ENCODE measurements at places on chromosomes 13 and 19.

- no peaks in the 10 kb centered on the region for H3K4me1 ChIP-seq
- DNase-seq, result no peak
- H3K36me3 ChIP-seq, result no peaks in the 10 kb centered on the region
- no peaks in the 10 kb centered on the region for H3K27me3 ChIP-seq
- no peak overlapping the region for H3K27ac ChIP-seq
Measured at GRCh38 chr13:98526182-98526512, 50.8 kb downstream of the STK24 start.

DNA sequence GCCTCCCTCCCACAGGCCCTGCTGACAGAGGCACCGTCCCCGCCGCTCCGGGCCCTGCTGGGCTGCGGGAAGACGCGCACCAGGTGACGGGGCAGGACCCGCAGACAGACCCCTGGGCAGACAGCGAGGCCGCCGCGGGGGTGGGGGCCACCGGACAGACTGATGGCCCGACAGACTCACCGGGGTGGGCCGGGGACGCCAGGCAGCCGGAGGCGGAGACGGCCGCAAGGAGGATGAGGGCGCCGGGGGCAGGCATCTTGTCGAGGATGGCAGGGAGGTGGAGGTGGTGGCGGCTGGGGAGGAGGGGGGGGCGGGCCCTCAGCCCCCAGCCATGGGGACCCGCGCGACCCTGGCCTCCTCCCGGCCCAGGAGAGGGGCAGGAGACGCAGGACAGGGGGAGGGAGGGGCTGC lies 309 bp downstream of the LMTK3 start:
- no peaks in the 10 kb centered on the region for H3K27me3 ChIP-seq
- H3K4me3 ChIP-seq, result no peak overlapping the region
- no peaks in the 10 kb centered on the region for H3K36me3 ChIP-seq
- no peaks in the 10 kb centered on the region for H3K4me1 ChIP-seq

DNA sequence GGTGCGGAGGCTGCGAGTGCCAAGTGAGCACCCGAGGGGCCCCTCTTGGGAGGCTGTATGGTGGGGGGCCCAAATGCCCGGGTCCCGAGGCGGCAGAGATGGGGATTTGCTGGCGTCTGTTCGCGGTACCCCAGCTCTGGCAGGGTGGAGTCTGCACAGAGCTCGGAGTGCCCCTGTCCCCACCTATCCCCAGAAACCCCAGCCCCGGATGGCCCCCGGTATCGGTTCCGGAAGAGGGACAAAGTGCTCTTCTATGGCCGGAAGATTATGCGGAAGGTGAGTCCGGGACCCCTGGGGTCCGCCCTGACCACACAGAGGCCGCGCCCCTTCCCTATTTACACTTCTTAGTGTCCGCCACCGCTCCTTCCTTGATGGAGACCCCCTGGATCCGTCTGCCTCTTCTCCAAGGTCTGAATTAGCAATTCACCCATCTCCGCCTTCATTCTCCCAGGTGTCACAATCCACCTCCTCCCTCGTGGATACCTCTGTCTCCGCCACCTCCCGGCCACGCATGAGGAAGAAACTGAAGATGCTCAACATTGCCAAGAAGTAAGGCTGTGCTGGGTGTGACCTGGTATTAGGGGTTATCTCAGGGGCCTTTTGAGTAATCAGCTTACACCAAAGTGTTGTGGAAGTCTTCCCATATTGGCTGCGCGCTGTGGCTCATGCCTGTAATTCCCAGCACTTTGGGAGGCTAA lies 630 bp downstream of the PNPLA6 start:
- H3K4me1 ChIP-seq, result no peaks in the 10 kb centered on the region
- no peak overlapping the region for H3K27ac ChIP-seq
- peak overlapping the region; percentile 87 for H3K4me3 ChIP-seq
- H3K36me3 ChIP-seq, result no peaks in the 10 kb centered on the region
- no peaks in the 10 kb centered on the region for H3K27me3 ChIP-seq

DNA sequence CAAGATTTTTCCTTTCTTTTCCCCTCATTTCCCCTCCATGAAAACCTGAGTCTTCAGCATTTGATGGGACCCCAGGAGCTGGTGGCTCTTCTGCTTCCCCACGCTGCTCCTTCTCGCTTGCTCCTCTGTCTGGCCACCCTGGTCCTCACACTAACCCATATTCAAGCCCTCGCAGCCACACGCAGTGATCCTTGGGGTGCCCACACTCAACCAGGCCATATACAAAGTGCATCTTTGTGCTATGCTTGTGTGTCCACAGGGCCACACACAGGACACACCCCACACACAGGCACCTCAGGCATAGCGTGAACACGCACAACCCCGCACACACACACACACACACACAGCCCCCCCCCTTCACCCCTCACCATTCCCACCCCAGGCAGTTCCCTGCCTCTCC lies 132.1 kb downstream of the URI1 start:
- H3K4me3 ChIP-seq, result no peak overlapping the region
- H3K4me1 ChIP-seq, result no peaks in the 10 kb centered on the region
- no peak for DNase-seq
- H3K36me3 ChIP-seq, result no peaks in the 10 kb centered on the region

GRCh38 chr19:3210347-3211017 lies 14.0 kb upstream of the CELF5 start:
- H3K27ac ChIP-seq, result no peak overlapping the region
- no peaks in the 10 kb centered on the region for H3K36me3 ChIP-seq
- no peaks in the 10 kb centered on the region for H3K4me1 ChIP-seq
- H3K27me3 ChIP-seq, result no peaks in the 10 kb centered on the region
- H3K4me3 ChIP-seq, result no peak overlapping the region

DNA sequence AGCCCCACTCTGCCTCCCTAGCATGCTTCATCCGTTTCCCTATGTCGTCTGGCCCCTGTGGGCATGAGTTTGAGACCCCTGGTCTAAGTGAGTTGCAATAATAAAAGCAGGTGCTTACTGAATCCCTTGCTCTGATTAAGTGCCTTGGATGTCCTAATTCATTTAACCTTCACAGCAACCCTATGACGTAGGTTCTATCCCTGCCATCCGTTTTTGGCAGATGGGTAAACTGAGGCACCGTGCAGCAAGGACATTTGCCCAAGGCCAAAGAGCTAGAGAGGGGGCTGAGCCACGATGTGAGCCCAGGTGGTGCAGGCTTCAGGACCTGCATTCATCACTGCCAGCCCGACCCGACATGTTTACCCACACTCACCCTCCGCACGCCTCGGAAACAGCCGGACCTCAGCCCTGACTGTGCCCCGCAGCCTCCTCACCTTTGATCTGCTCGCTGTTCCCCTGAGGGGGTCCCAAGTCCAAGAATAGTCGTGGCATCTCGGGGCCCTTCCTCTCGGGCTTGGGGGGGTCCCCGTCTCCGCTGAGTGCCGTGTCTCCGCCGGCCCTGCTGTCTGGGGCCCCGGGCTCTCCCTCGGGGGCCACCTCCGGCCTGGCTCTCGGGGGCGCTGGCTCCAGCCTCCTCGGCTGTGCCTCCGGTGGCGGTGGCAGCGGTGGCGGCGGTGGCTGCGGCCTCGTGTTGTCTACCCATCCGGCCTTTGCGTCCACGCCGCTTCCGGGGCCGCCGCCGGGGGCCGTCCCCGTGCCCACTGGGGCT lies 14.5 kb downstream of the LMTK3 start:
- DNase-seq, result no peak
- H3K4me3 ChIP-seq, result no peak overlapping the region
- no peaks in the 10 kb centered on the region for H3K27me3 ChIP-seq

DNA sequence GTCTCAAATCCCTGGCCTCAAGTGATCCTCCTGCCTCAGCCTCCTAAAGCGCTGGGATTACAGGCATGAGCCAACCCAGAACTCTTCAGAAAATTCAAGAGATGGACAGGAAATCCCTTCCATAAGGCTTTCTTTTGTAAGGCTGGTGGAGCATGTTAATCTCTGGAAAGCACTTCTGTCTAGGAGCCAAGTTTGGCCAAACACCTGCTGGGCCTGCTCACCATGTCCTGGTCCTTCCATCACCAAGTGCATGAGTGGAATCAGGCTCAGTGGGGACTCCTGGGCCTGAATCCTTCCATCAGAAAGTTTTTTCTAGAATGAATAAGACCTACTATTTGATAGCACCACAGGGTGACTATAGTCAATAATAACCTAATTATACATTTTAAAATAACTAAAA lies 148.0 kb downstream of the DCLK1 start:
- no peak for DNase-seq
- no peak overlapping the region for H3K27ac ChIP-seq
- no peaks in the 10 kb centered on the region for H3K27me3 ChIP-seq
- no peaks in the 10 kb centered on the region for H3K36me3 ChIP-seq
- no peak overlapping the region for H3K4me3 ChIP-seq
- no peaks in the 10 kb centered on the region for H3K4me1 ChIP-seq

DNA sequence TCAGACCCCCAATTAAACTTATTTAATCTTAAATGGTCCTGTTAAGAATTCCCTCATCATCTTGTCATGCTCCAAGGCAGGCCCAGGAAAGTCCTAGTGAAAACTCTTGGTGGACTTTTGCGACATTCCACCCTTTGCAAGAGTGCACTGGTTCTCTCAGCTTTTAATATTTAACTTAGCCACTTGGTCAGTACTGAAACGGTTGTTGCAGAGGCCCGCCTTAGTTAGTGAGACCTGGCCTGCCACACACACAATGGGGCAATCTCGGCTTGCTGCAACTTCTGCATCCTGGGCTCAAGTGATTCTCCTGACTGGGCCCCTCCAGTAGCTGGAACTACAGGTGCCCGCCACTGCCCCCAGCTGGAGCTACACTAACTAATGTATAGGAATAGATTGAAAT lies 1366.0 kb downstream of the UQCRFS1 start:
- H3K27ac ChIP-seq, result no peak overlapping the region
- H3K36me3 ChIP-seq, result no peaks in the 10 kb centered on the region
- DNase-seq, result no peak
- no peaks in the 10 kb centered on the region for H3K4me1 ChIP-seq

DNA sequence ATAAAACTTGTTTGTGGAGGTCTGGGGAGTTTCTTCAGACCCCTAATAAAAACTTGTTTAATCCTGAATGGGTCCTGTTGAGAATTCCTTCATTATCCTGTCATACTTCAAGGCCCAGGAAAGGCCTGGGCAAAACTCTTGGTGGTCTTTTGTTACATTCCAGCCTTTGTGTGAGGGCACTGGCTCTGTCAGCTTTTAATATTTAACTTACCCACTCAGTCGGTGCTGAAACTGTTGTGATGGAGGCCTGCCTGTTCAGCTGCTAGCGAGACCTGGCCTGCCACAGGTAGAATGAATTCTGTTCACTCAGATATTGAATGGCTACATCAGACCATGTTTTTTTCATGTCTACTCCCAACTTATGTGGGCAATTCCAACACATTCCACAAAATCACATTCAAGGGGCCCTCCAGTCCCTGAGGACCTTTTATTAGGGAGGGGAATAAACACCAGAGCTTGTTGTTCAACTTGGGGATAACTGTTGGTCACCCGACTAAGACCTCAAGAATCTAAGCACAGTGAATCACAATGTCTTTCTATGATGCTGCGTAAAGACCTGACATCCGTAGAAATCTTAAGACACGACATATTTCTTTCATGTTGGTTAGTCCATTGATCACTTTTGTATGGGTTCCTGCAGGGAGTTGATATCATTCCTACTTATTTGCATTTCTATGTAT lies 12.5 kb downstream of the NLRP8 start:
- H3K27me3 ChIP-seq, result no peaks in the 10 kb centered on the region
- H3K27ac ChIP-seq, result no peak overlapping the region
- no peak overlapping the region for H3K4me3 ChIP-seq
- no peak for DNase-seq

- DNase-seq, result no peak
- no peak overlapping the region for H3K4me3 ChIP-seq
- peaks cover 58% of the 10 kb centered on the region for H3K36me3 ChIP-seq
- H3K4me1 ChIP-seq, result no peaks in the 10 kb centered on the region
Measured at GRCh38 chr13:111291908-111292307, 28.5 kb upstream of the TEX29 start.

GRCh38 chr19:23520441-23520840 lies 125.2 kb upstream of the ZNF91 start:
- H3K4me3 ChIP-seq, result no peak overlapping the region
- DNase-seq, result no peak
- H3K36me3 ChIP-seq, result no peaks in the 10 kb centered on the region
- no peaks in the 10 kb centered on the region for H3K4me1 ChIP-seq
- no peaks in the 10 kb centered on the region for H3K27me3 ChIP-seq

DNA sequence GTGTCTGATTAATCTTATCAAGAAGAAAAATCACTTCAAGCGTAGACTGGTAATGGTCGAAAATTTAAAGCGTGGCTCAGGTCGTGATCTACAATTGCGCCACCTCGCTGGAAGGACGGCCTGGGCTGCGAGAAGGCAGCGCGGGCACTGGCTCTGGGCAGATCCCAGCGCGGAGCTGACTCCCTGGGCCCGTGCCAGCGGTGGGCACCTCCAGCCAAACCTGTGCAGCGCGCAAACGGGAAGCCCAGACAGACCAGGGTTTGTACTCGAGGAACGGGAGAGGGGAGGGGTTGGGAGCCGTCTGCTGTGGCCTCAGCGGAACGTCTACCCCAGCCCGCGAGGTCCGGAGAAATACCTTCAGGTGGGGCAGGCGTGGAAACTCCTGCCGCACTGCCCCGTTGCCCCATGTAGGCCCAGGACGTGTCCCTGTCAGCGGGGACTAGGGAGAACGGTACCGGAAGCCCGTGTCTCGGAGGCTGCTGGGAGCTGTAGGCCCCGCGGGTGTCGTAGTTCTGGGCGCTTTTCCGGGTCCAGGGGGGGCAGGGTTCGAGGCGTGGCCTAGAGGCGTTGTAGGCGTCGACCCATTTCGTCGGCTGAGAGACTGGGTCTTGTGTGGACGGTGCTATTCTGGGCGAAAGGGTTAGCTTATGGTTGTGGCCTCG lies 21.1 kb downstream of the ZNF274 start:
- H3K36me3 ChIP-seq, result peaks cover 32% of the 10 kb centered on the region
- DNase-seq, result no peak

DNA sequence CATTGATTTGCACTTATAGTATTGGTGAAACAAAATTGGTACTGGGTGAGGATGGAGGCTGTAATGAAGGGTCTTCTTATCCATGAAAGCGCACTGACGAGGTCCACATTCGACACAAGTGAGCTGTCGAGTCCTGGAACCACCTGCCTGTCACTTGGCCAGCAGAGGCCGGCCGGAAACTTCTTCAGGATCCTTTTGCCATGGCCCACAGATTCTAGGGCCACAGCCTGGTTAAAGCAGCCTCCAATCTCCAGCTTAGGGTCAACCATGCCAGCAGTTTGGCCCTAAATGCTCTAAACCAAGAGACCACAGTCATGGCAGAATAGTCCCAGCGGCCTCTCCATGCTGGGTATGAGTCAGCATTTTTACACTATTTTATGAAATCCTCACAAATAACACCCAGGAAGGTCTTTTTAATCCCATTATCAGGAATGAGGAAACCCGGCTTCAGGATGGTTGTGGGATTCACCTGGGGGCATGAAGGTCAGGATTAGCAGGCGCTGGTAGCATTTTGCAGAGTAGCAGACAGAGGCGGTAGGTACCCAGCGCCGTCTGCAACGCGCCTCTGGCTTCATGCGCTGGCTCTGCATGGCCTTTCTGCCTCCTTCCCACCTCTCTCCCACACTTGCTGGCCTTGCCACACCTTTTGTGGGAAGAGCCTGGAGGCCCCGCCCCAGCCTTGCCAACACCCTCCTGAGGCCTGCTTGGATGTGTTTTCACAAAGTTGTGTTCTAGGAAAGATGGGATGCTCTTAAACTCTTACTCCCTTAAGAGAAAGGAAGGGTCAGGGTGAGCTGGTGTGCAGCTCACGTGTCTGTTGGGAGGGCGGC lies 15.2 kb downstream of the GAS6 start:
- H3K27ac ChIP-seq, result no peak overlapping the region
- DNase-seq, result no peak
- H3K27me3 ChIP-seq, result no peaks in the 10 kb centered on the region
- H3K4me3 ChIP-seq, result no peak overlapping the region
- H3K4me1 ChIP-seq, result peaks cover 8% of the 10 kb centered on the region
